ENCODE measurements at places on chromosomes 7 and 10. TPM values are rescaled to one million over a fixed set of nuclear protein-coding genes. Genes with fewer than 3 reads are reported as not detected.

GRCh38 chr10:99698504-99699080 lies 33.3 kb downstream of the COX15 start:
- H3K27ac ChIP-seq, result no peak overlapping the region
- H3K36me3 ChIP-seq, result peaks cover 81% of the 10 kb centered on the region
- DNase-seq, result peak; percentile 44
- no peaks in the 10 kb centered on the region for H3K4me1 ChIP-seq

- H3K4me3 ChIP-seq, result no peak overlapping the region
- no peaks in the 10 kb centered on the region for H3K4me1 ChIP-seq
- no peak overlapping the region for H3K27ac ChIP-seq
- no peak for DNase-seq
Measured at GRCh38 chr7:88165697-88166096, 54.1 kb downstream of the SRI start.

SPDYE6 gene
- total RNA-seq, result not detected

BLVRA gene
- total RNA-seq, result 32.0 TPM

Data from endodermal cell (in vitro differentiated cells).